ENCODE measurements at places on chromosomes 12 and 14.

DNA sequence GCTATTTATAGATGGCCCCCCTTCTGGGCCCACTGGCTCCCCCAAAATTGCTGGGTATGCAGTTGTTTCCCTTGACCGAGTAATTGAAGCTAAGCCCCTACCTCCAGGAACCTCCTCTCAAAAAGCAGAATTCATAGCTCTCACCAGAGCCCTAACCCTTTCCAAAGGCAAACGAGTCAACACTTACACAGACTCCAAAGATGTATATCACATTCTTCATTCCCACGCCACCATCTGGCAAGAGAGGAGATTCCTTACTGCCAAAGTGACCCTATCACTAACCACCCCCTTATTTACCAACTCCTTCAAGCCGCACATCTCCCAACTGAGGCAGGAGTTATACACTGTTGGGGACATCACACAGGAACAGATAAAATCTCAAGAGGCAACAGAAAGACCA lies 66.8 kb downstream of the MOK start:
- no peak for DNase-seq

DNA sequence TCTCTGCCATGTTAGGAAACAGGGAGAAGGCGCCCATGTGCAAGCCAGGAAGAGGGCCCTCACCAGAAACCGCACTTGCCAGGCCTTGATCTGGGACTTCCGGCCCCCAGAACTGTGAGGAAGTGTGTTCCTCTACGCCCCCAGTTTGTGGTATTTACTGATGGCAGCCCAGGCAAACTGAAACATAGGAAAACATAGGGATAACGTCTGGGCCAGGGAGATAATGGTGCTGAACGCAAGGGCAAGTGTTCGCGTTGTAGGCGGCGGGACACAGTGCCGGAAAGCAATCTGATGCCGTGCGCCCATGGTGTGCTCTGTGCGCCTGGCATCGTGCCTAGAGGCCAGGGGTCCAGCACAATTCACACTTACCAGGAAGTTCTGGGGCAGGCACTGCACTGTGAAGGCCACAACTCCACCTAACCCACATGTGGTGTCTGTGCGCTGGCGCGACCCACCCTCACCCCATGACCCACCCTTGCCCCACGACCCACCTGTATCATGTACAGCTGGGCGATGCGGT lies 53.6 kb downstream of the ARL6IP4 start:
- no peak for DNase-seq

GRCh38 chr14:24247422-24247821 lies 5.0 kb upstream of the TINF2 start:
- DNase-seq, result no peak

- no peak for DNase-seq
These were observed 152.9 kb downstream of the SLC41A2 start for GRCh38 chr12:104805186-104805585.

- DNase-seq, result no peak
These were observed 90.4 kb downstream of the PPP2R5C start for GRCh38 chr14:101851736-101852405.

DNA sequence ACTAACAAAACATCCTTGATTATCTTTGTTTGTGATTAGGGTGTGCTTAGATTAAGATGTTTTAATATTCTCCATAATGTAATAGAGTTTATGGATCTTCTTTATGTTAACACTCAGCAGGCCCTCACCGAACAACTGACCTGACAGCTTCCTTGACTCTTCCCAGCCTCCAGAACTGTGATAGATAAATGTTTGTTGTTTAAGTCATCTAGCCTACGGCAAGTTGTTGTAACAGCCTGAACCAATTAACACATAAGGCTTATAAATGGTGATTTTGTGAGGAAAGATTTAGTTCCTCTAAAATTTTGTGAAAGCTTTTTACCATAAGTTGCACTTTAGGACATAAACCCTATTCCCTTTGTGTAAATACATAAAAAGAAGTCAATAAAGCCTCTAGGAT lies 156.5 kb upstream of the DCN start:
- no peak for DNase-seq

GRCh38 chr12:46891306-46891705 lies 65.5 kb upstream of the SLC38A4 start:
- DNase-seq, result no peak

DNA sequence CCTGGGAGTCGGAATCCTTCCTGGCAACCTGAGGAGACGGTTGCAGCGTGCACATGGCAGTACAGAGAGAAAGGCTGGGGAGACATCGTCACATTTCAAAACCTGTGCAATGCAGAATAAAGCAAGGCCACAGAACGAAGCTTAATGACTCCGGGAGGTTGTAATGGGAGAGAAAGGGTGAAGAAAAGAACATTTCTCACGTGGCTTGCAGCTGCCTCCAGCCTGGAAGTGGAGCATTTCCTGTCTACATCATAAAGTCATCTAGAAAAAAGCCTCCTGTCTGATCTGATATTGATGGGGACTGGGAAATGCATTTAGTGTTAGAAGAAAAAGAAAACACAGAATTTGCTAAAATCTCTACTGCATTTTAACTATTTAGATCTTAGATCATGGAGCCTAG lies 209.3 kb downstream of the TMEM132C start:
- DNase-seq, result no peak

GRCh38 chr14:67733616-67734015 lies 31.9 kb downstream of the RDH12 start:
- no peak for DNase-seq

DNA sequence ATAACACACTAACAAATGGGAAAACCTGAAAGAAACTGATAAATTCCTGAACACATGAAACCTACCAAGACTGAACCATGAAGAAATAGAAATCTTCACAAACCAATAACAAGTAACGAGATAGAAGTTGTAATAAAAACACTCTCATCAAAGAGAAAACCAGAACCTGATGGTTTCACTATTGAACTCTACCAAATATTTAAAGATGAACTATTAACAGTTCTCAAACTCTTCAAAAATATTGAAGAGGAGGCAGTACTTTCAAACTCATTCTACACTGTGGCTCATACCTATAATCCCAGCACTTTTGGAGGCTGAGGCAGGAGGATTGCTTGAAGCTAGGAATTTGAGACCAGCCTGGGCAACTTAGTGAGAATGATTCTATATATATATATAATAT lies 48.4 kb upstream of the TMTC2 start:
- DNase-seq, result no peak

DNA sequence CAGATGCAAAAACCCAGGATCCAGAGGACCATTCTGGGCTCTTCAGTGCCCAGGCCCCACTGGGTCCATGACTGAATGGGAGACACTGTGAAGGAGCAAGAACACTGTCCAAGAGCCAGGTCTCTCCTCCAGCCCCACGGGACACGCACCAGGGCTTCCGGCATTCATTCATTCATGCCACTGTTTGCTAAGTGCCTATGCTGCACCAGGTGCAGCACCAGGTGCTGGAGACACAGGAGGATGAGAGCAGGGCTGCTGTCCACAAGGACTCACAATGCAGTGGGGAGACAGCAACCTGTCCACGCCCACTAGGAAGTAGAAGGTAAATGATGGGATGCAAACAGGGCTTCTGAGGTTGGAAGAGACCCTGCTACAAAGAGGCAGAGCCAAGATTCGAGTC lies 20.4 kb downstream of the CLMN start:
- DNase-seq, result no peak

GRCh38 chr12:128586451-128587029 lies 237.2 kb downstream of the SLC15A4 start:
- DNase-seq, result no peak
